ENCODE measurements at places on chromosomes 7 and 10.

- peak; percentile 32 for DNase-seq
Measured at GRCh38 chr7:149414745-149415390, 46.0 kb downstream of the ZNF777 start.

GRCh38 chr7:152590481-152590880 lies 85.5 kb downstream of the XRCC2 start:
- DNase-seq: no peak

DNA sequence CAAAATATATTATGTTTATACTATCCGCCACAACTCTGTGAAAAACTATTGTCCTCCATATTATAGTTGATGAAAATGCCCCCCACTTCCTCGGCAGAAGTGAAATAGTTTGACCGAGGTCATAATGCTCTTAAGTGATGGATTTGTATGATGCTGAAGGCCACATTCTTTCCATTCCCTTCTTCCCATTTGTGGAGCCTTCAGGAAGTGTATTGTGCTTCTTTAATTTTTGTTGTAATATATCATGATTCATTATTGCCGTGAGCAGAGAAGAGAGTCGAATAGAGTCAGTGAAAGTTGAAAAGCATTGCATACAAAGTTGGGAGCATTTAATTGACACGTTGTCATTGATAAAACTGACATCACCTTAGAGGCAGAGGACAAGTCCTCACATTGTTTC lies 460.3 kb downstream of the SUGCT start:
- no peak for DNase-seq

GRCh38 chr10:101136007-101136707 lies 5.1 kb downstream of the TLX1 start:
- no peak for DNase-seq

DNA sequence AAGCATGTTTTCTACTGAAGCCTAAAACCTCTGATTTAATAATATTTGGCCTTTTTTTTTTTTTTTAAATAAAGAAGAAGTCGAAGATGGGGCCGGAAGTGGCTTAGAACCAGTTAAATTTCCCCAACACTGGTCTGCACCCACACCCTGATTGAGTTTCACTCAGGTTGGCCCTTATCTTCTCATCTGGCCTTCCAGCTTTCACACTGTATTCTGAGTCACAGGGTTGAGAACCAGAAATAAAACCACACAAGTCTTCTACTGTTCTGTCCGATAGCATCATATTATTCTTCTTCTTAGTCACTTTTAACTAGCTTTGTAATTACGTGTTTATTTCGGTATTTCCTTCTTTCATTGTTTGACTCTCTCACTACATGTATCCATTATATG lies 9.9 kb downstream of the ZNF365 start:
- peak; percentile 36 for DNase-seq

- no peak for DNase-seq
Measured at GRCh38 chr10:116444527-116445142, 17.0 kb downstream of the PNLIPRP3 start.

DNA sequence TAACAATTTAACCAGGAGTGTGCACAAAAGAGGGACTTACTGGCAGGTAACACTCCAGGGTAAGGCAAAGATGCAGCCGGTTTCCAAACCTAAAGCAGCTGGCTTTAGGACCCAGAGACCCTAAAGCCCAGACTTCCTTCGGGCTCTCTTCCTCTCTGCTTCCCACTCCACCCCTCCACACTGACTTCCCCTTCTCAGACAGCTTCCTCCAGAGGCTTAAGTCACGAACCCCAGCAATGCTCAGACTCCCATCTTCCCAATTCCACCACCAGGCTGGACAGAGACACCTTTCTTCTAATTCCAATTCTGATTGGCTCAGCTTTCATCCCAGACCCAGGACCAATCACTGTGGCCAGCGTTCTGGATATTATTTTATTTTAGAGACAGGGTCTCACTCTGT lies 24.8 kb downstream of the STYXL1 start:
- no peak for DNase-seq

DNA sequence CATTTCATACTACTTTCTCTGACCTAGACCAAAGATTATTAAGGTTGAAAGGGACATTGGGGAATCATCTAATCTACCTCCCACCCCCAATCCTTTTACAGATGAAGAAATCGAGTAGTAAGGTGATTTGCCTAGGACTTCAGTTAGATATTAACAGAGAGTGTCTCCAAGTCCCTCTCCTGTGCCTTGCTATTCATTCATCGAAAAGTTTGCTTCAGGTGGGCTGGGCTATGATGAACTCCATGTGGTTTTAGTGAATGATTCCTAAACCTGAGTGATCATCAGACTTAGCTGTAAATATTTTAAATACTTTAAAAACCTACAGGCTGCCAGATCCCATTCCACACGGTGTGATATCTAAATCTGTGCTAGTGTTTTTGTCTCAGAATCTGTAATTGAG lies 259.4 kb upstream of the SORCS1 start:
- no peak for DNase-seq

DNA sequence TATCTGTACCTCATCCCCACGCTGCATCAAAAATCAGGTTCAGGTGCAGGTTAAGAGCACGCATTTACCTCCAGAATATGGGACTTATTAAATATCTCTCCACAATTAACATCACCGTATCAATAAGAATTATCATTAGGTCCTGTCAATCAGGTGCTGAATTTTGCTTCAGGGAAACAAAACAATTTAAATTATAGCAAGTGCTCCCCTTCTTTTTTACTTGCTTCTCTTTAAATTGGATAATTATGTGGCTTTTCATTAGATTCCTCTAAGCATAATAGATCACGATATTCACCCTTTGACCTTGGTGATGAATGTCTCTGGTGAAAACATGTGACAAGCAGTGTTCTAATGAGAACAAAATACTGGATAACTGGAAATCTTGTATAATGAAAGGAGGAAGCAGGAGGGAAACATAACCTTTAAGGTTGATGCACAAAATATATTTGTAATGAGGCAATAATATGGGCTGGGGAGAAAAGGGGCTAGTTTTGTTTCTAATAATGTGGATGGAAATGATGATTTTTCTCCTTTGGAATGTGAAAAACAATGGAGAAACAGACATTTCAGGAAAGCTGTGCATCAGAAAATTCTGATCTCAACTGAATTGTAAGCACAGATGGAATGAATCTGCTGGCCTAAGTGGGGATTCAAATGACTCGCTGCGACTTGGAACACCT lies 166.9 kb downstream of the SNX10 start:
- no peak for DNase-seq

DNA sequence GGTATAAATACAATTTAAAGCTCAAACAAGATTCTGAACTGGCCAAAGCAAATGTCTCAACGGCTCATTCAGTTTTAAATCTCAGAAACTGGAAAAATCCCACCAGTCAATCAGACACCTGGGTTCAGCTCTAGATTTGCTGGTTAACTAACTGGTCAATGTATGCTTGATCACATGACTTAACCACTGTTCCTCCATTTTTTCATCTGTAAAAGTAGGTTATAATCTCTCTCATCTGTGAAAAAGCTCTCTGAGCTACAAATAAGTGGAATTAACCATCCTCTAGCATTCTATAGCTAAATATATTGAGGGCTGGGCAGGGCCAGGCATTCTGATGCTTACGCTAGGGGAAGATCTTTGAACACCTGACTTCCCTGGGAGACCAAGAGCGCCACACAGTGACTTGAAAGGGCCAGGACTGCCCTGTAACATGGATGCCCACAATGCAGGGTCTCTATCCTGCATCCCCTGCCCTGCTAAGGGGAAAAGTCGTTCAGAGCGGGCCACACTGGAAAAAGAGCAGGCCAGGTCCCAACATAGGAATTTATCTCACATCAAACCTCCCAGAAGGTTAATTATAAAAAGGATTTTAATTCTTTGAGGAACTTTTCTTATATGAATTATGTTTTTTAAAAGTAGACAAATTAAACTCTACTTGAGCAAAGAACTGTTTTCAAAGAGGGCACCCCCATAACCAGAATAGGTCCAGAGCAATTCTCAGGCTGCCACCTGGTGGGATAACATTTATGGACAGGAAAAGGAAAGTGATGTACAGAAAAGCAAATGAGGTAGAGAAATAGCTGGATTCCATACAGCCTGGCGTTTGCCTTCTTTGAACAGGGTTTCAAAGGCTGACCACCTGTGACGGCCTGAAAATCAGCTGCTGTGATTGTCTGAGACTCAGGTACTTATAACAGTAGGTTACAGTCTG lies 1.8 kb downstream of the RP9 start:
- DNase-seq: peak; percentile 46

Data from activated naive CD4-positive, alpha-beta T cell treated with anti-CD3 and anti-CD28 coated beads, Interleukin-2, amount 10 ng/mL, durations not matched to agents 7 days and 5 days (primary cell).